ENCODE measurements at places on chromosomes 4 and X. TPM values are rescaled to one million over a fixed set of nuclear protein-coding genes. Genes with fewer than 3 reads are reported as not detected.

PRDM5 gene
- 17.0 TPM for total RNA-seq

ADGRL3 gene
- total RNA-seq, result 4.0 TPM

- no peaks in the 10 kb centered on the region for H3K27me3 ChIP-seq
- no peaks in the 10 kb centered on the region for H3K36me3 ChIP-seq
- H3K4me3 ChIP-seq, result no peak overlapping the region
- H3K4me1 ChIP-seq, result no peaks in the 10 kb centered on the region
These were observed 33.5 kb downstream of the NAT8L start for GRCh38 chr4:2092669-2093053.

DNA sequence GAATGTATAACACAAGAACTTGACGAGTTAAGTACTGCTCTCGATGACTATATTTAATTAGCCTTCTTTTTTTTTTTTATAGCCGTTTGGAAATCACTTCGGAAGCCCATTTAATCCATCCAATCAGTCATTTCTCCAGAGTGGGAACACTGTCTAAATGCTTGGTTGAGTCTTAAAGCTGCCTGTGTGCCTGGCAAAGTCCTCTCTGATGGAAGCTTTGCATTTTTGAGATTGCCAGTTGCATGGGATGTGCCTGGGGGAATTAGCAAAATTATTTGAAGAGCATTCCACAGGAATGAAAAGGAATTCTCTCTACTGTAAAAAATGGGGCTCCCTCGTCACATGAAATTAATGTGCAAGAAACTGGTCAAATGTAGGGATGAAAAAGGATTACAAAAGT lies 398.8 kb upstream of the RPS6KA3 start:
- no peaks in the 10 kb centered on the region for H3K27me3 ChIP-seq
- H3K4me1 ChIP-seq, result no peaks in the 10 kb centered on the region
- H3K36me3 ChIP-seq, result no peaks in the 10 kb centered on the region
- H3K4me3 ChIP-seq, result no peak overlapping the region
- no peak for DNase-seq

DNA sequence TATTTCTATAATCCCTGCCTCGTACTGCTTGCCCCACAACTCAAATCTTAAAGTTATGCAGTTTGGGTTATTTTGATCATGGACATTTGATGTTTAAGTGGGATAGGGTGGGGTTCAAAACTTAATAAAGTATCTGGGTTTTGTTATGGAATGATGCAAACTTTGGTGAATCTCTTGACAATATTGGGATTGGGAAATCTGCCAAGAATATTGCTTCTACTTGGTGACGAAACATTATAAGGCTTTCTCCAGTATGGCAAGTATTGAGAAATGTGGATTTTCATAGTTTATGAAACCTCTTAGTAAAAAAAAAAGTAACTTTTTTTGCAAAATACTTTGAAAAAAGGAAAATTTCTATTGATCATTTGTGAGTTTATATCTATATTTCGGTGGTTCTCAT lies 130.8 kb upstream of the SFRP2 start:
- no peaks in the 10 kb centered on the region for H3K27me3 ChIP-seq
- DNase-seq, result no peak
- no peaks in the 10 kb centered on the region for H3K4me1 ChIP-seq
- no peak overlapping the region for H3K4me3 ChIP-seq

DNA sequence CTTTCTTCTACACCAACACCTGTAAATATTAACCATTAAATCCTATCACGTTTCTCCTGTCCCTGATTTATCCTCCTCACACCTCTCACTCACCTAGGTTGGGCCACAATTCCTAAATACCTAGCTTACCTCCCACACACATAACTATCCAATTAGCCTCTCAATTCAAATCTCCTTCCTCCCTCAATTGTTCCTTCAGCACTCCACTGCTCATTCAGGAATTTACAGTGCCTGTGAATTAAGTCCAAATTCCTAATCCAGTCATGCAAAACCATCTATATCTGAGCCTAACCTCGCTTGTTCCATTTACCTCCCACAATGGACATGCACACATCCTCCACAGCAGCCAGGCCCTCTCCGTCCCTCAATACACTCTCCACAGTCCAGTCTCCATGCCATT lies 17.5 kb downstream of the ANXA5 start:
- H3K36me3 ChIP-seq, result peaks cover 99% of the 10 kb centered on the region
- no peak for DNase-seq
- no peak overlapping the region for H3K27ac ChIP-seq
- no peaks in the 10 kb centered on the region for H3K4me1 ChIP-seq
- no peaks in the 10 kb centered on the region for H3K27me3 ChIP-seq

DNA sequence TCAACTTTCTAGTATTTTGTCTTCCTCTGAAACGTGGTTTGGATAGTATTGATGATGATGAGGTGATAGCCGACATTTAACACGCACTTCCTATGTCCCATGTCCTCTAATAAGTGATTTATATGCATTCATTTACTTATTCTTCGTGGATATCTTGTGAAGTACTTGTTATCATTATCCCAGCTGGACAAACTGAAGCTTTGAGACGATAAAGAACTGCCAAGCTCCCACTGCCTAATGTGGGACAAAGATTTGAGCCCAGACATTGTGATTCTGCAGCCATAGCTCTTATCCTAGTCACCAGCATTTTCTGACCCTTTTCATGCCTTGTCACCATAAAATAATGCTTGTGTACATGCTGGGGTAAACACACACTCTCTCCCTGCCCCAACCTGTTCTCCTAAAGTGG lies 92.5 kb downstream of the RAPGEF2 start:
- no peak overlapping the region for H3K4me3 ChIP-seq
- no peak for DNase-seq
- H3K36me3 ChIP-seq, result no peaks in the 10 kb centered on the region
- H3K4me1 ChIP-seq, result peaks cover 10% of the 10 kb centered on the region

All from upper lobe of right lung (tissue), 1 donor.